ENCODE measurements at places on chromosomes 2 and 18. TPM values are rescaled to one million over a fixed set of nuclear protein-coding genes. Genes with fewer than 3 reads are reported as not detected.
A peak's percentile ranks its signal among the peaks of the same experiment; 100 is the strongest.

- H3K4me1 ChIP-seq, result peaks cover 5% of the 10 kb centered on the region
- H3K27me3 ChIP-seq, result peaks cover 67% of the 10 kb centered on the region
- peak overlapping the region; percentile 47 for H3K4me3 ChIP-seq
- DNase-seq, result no peak
Observed at GRCh38 chr2:20223407-20224163, 1.3 kb downstream of the SDC1 start.

- no peak for DNase-seq
- no peak overlapping the region for H3K4me3 ChIP-seq
- H3K4me1 ChIP-seq, result no peaks in the 10 kb centered on the region
- H3K27me3 ChIP-seq, result no peaks in the 10 kb centered on the region
Observed at GRCh38 chr2:166333801-166334200, 41.9 kb downstream of the SCN9A start.

DNA sequence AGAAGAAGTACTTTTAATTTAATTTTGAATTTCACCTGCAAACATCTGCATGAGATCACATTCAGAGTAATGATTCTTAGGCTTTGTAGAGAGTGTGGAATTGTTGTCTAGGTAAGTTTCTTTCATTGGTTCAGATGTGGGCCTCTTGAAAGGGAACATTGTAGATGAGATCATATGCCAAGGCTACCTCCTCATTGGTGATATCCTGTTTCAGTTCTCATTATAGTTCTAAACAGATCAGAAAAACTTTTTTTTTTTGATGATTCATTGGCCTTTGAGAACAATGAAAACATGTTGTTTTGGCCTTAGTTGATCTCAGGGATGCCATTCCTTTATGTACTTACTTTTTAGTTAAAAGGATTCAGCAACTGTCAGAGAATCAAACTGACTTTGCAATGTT lies 44.5 kb downstream of the EML6 start:
- H3K27ac ChIP-seq, result peak overlapping the region; percentile 17
- no peaks in the 10 kb centered on the region for H3K27me3 ChIP-seq
- no peaks in the 10 kb centered on the region for H3K36me3 ChIP-seq
- H3K4me3 ChIP-seq, result peak overlapping the region; percentile 47
- H3K4me1 ChIP-seq, result peaks cover 14% of the 10 kb centered on the region

SLC4A5 gene
- total RNA-seq, result 6.5 TPM

- H3K27me3 ChIP-seq, result peaks cover 18% of the 10 kb centered on the region
- H3K4me1 ChIP-seq, result peaks cover 37% of the 10 kb centered on the region
- peak overlapping the region; percentile 28 for H3K27ac ChIP-seq
- peak; percentile 35 for DNase-seq
Observed at GRCh38 chr2:9748577-9748976, 94.7 kb upstream of the TAF1B start.

GRCh38 chr2:101762451-101763171 lies 65.1 kb downstream of the MAP4K4 start:
- no peaks in the 10 kb centered on the region for H3K36me3 ChIP-seq
- peaks cover 74% of the 10 kb centered on the region for H3K4me1 ChIP-seq
- H3K4me3 ChIP-seq, result no peak overlapping the region
- no peaks in the 10 kb centered on the region for H3K27me3 ChIP-seq

NYAP2 gene
- not detected for total RNA-seq

DNA sequence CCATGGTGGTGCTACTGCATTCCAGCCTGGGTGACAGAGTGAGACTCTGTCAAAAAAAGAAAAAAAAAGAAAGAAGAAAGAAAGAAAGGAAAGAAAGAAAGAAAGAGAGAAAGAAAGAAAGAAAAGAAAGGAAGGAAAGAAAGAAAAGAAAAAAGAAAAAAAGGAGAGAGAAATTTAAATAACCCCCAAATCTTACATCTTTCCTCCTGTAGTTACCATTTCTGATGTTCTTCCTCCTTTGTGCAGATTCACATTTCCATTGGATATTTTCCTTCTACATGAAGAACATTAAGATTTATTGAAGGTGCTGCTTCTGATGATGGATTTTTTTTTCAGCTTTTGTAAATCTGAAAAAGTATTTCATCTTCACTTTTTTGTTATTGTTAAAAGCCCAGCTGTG lies 97.4 kb upstream of the TGFA start:
- H3K36me3 ChIP-seq, result no peaks in the 10 kb centered on the region
- no peak for DNase-seq
- peaks cover 11% of the 10 kb centered on the region for H3K4me1 ChIP-seq
- peaks cover 21% of the 10 kb centered on the region for H3K27me3 ChIP-seq
- no peak overlapping the region for H3K4me3 ChIP-seq
- no peak overlapping the region for H3K27ac ChIP-seq

DNA sequence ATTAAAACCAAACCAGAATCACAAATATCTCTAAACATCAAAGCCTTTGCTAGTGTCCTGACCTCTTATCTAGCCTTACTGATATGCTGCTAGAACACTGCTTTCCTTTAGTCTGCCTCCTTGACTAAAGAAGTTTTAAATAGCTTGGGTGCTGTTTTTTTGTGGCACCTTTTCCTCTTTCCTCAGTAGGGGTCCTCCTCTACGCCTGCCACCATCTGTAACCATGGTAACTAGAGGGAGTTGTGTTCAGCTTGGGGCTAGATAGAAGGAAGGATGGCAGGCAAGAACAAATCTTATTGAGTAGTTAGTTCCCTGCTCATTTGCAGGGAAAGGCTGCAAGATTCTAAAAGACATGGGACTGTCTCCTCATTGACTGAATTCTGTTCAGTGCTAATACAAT lies 86.0 kb downstream of the TAF4B start:
- H3K36me3 ChIP-seq, result peaks cover 14% of the 10 kb centered on the region
- H3K4me3 ChIP-seq, result no peak overlapping the region
- no peak overlapping the region for H3K27ac ChIP-seq
- H3K27me3 ChIP-seq, result no peaks in the 10 kb centered on the region

LAMA3 gene
- 0.19 TPM for total RNA-seq

DNA sequence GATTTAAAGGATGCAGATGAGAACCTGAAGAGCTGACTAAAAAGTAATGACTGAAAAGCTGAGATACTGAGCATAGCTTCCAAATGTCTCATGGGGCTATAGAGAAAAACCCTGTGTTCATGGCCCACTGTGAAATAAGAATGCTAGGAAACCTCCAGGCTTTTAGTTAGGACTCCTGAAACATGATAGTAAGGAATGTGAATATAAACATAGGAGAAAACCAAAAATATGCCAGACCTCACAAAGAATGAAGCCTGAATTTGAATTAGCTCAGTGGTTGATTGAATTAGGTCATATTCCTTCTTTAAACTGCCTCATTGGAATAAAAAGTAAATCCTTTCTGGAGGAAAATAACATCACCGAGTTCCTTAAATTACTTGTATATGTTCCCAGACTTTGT lies 194.5 kb upstream of the NXPH2 start:
- H3K27me3 ChIP-seq, result no peaks in the 10 kb centered on the region
- H3K36me3 ChIP-seq, result no peaks in the 10 kb centered on the region
- no peak overlapping the region for H3K27ac ChIP-seq
- H3K4me3 ChIP-seq, result no peak overlapping the region

GRCh38 chr2:164981217-164981990 lies 26.1 kb upstream of the SLC38A11 start:
- no peak for DNase-seq
- H3K27ac ChIP-seq, result no peak overlapping the region
- H3K36me3 ChIP-seq, result no peaks in the 10 kb centered on the region
- H3K27me3 ChIP-seq, result peaks cover 5% of the 10 kb centered on the region

ALK gene
- 0.25 TPM for total RNA-seq

All from activated T-cell treated with anti-CD3 and anti-CD28 coated beads, Interleukin-2, amount 50 U/mL, for 72 hours (primary cell).